Natural killer cell treated with Interleukin-12 subunit alpha and Interleukin-12 subunit beta and Interleukin-15 and Interleukin-18, amount 100 ng/mL, for 72 hours (primary cell): ENCODE measurements at places on chromosomes 6 and 20.

DNA sequence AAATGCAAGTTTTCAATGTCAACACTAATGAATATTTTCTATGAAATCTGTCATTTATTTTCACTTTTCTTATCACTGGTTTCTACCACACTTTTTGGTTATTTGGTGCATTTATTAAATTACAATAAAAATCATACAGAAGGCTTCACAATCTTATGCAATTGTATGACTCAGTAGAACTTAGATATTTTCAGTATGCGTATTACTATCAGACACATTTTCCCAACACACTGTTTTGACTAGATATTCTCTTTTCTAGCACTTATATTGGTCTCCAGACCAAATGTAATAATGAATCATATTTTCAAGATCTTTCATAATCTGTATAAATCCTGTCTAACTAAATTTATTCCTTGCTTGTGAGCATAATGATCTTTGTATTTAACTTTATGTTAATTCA, 74.1 kb downstream of the FAM83B start:
- DNase-seq, result no peak

DNA sequence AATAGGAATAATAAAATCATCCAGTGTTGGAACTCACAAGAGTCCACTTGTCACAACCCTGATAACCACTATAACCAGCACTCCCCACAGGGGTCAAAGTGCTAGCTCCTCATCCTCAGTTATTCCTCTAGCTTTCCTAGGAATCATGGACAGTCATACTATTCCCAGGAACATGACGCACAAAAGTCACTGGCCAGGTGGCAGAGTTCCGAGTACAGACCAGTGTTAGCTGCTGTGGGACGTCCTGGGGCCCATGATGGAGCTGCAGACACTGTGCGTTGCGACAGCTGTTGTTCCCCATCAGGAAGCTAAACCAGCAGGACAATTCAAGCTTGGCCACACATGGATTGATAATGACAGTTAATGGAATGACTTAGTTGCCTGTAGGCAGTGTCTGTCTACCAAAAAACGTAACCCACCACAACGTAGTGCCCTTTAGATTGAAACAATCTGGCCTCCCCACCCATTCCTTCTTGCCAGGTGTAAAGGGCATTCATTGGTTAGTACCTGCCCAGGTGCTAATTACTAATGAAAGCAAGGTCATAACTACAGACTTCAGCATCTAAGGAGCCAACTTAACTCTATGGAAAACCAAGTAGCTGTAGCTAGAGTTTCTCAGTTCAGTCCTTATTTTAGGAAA, 17.4 kb downstream of the EZR start:
- DNase-seq, result no peak

GRCh38 chr6:21750575-21750974, 157.0 kb downstream of the SOX4 start:
- no peak for DNase-seq

DNA sequence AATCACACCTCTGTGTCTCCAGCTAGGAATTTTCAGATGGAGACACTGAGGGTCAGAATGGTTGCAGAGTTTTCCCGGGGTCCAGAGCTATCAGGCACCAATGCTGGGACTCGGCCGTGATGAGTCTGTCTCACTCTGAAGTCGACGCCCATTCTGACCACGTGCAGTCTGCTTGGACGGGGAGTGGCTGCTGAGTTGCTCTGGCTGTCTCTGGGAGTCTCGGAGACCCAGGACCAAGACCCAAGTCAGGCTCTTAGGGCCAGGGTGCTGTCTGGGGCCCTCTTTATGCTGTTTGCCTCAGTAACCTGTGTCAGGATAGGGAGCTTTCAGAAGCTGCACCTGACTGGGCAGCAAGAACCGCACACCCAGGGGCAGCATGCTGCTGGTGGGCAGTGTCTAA, 4.6 kb downstream of the IP6K3 start:
- DNase-seq, result no peak

GRCh38 chr20:48191200-48191599, 405.9 kb upstream of the SULF2 start:
- DNase-seq, result no peak

GRCh38 chr6:158758451-158758860, 60.7 kb downstream of the EZR start:
- no peak for DNase-seq

- DNase-seq, result no peak
Observed at GRCh38 chr20:57621421-57622200, 1.4 kb upstream of the ZBP1 start.

DNA sequence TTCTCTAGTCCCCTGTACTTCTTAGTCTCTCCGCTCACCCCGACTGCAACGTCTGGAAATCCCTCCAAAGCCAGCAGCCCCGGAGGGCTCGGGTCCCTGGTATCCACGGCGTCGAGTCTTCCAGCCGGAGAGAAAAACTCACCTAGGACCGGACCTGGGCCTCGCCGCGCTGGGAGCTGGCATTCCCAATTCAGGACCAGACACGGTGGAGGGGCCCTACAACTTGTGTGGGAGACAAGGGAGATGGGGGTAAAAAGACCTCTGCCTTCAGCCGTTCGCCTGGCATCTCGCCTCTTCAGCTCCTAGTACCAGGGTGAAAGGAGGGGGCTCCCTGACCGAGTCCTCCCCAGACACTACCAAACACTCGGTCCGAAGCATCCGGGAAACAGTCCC, 64.3 kb downstream of the GPX5 start:
- no peak for DNase-seq

GRCh38 chr6:24910961-24911725, 24.6 kb downstream of the RIPOR2 start:
- no peak for DNase-seq
